SK-MEL-5 (cell line): ENCODE measurements at places on chromosomes 1 and 21. TPM values are rescaled to one million over a fixed set of nuclear protein-coding genes. Genes with fewer than 3 reads are reported as not detected.

Gene FLG2
- total RNA-seq: not detected in 2 replicates

Gene OR2T2
- total RNA-seq: not detected in 2 replicates

Gene PADI6
- not detected in 2 replicates for total RNA-seq

Gene KCNA3
- total RNA-seq: not detected in 2 replicates

Gene HMCN1
- 128 and 150 TPM in 2 replicates for total RNA-seq

Gene B3GALT2
- total RNA-seq: 0.40 TPM in 2 replicates

Gene IGSF5
- total RNA-seq: 0.48 TPM in 2 replicates

Gene GBP5
- not detected in 2 replicates for total RNA-seq

Gene HSD3B2
- 0.32 and 1.1 TPM in 2 replicates for total RNA-seq

Gene KRTAP13-2
- total RNA-seq: not detected in 2 replicates

Gene ERICH3
- total RNA-seq: not detected in 2 replicates

Gene TAF12
- total RNA-seq: 39.1 and 44.9 TPM in 2 replicates

Gene CELA2A
- total RNA-seq: not detected in 2 replicates

Gene GUCA2B
- total RNA-seq: not detected in 2 replicates

Gene CHRNB2
- 0.82 and 1.5 TPM in 2 replicates for total RNA-seq

Gene PPIE
- total RNA-seq: 33.3 and 39.1 TPM in 2 replicates

Gene KRTAP21-2
- total RNA-seq: not detected in 2 replicates

Gene ETV3
- total RNA-seq: 22.6 and 24.0 TPM in 2 replicates

Gene TOR1AIP2
- total RNA-seq: 80.5 and 81.4 TPM in 2 replicates

Gene ESPN
- 0.40 and 0.96 TPM in 2 replicates for total RNA-seq

Gene GPATCH4
- total RNA-seq: 26.4 and 27.3 TPM in 2 replicates

Gene AMY1B
- total RNA-seq: not detected in 2 replicates

Gene OR6N1
- total RNA-seq: not detected in 2 replicates

Gene CFHR5
- total RNA-seq: not detected in 2 replicates
